ENCODE measurements at places on chromosomes 3 and 15.

GRCh38 chr3:187828579-187829452 lies 83.5 kb upstream of the BCL6 start:
- DNase-seq: no peak

DNA sequence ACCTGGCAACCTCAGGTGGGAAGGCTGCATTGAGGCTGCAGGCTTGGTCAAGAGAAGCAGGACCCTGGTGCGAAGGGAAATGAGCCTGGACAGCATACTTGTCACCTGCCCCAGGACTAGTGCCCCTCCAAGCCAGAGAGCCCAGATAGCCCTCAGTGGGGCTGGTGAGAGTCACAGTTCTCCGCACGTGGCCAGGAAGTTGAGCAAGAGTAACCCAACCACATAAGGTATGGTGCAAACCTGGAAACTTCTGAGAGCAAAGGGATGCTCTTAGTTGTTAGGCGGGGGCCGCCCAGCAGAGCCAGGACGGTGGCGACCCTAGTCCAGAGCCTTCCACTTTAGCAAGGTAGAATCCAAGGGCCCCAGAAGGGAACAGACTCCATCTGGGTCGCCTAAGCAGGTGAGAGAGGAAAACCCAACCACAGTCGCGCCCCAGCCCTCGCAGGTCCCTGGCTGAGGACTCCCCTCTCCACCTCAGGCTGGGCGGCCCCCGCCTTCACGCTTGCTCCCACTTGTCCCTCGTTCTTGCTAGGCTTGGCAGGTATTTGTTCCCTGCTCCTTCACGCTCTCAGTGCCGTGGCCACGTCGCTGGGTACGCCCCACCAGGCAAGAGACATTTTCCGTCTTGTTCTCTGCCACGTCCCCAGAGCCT lies 1.1 kb upstream of the VPS18 start:
- DNase-seq: no peak

- DNase-seq: no peak
Observed at GRCh38 chr3:161333696-161334095, 37.6 kb downstream of the SPTSSB start.

- no peak for DNase-seq
Observed at GRCh38 chr15:61830536-61831330, 229.5 kb downstream of the VPS13C start.

GRCh38 chr15:83516935-83517334 lies 69.8 kb downstream of the SH3GL3 start:
- no peak for DNase-seq

DNA sequence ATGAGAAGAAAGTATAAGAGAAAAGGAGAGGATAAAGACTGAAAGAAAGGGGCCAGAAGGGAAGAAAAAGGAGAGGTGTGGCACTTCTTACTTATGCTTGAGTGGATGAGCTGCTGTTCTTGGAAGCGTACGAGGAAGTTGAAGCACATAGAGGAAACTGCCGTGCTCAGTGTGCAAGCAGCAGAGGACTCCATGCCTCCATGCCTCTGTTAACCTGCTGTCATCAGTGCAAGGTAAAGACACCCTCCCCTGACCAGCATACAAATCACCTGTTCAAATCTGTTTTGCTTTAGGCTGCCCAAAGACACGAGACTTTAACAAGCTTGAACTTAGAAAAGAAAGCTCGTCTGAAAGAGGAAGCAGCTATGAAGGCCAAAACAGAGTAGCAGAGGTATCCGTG lies 6.4 kb downstream of the WDR5B start:
- DNase-seq: no peak

- no peak for DNase-seq
Observed at GRCh38 chr3:172186607-172187006, 147.2 kb downstream of the FNDC3B start.

GRCh38 chr3:58573640-58574039 lies 3.6 kb downstream of the FAM107A start:
- no peak for DNase-seq

DNA sequence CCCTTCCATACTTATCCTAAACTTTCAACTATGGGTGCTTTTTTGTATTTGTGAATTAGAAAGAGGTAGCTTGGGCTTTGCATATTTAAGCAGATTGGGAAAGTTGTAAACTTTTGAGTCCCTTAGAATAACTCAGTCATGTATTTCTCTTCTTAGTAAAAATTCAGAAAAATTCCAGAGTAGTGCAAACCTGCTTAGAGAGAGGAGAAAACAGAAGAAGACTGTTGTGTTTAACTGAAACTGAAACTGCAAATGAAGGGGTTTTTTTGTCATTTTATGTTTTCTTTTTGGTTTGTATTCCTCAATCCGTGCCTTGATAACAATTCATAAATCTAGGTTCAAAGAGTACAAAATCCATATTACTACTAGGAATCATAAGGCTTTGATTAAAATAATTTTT lies 31.3 kb downstream of the CD200 start:
- DNase-seq: no peak

GRCh38 chr15:40358471-40359353 lies 693 bp downstream of the DISP2 start:
- no peak for DNase-seq

DNA sequence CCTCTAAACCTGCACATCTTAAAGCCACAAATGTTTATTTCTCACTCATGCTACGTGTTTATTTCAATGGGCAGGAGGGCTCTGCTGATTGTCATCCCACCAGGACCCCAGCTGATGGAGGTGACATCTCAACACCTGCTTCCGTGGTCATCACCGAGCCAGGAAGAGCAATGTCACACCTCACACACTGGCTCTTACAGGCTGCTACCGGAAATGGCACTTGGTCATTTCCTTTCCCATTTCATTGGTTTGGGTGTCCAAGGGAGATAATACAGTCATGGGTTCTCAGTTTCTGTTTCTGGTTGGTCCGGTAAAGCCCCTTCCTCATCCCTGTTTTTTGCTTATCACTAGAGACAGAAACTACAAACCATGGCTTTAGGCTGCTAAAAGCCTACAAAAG lies 41.9 kb downstream of the ABHD2 start:
- DNase-seq: no peak
